Activated CD4-positive, alpha-beta T cell treated with anti-CD3 and anti-CD28 coated beads, Interleukin-2, amount 50 U/mL, for 48 hours (primary cell): ENCODE measurements at places on chromosomes 4 and X.

- no peak for DNase-seq
Observed at GRCh38 chrX:24465532-24465865, 413 bp downstream of the PDK3 start.

DNA sequence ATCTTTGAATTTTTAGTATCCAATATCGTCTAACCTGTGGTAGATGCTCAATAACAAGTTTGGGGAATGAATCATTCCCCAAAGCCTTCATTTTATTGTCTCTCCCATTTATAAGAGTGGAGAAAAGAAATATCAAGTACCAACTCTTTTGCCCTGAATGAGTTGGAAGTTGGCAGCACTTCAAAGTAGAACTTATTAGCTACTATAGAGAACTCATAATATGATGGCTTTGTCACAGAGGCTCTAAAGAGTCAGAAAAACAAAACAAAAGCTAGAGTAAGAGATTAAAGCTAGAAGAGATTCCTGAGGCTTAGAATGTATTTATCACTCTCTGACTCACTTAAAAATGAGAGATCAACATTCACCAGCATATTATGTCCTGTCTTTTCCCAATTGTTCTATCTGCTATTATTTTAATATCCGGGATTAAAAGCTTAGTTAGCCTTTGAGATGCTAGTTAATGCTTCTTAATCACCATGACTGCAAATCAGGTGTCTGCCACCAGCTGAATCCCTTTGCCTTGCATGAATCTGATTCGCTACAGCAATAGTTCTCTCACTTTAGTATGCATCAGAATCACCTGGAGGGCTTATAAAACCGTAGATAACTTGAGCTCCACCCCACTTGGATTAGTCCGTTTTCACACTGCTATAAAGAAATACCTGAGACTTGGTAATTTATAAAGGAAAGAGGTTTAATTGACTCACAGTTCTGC is 77.9 kb downstream of the PALLD start:
- no peak for DNase-seq

GRCh38 chr4:17687237-17687857 is 72.9 kb downstream of the MED28 start:
- DNase-seq: no peak

DNA sequence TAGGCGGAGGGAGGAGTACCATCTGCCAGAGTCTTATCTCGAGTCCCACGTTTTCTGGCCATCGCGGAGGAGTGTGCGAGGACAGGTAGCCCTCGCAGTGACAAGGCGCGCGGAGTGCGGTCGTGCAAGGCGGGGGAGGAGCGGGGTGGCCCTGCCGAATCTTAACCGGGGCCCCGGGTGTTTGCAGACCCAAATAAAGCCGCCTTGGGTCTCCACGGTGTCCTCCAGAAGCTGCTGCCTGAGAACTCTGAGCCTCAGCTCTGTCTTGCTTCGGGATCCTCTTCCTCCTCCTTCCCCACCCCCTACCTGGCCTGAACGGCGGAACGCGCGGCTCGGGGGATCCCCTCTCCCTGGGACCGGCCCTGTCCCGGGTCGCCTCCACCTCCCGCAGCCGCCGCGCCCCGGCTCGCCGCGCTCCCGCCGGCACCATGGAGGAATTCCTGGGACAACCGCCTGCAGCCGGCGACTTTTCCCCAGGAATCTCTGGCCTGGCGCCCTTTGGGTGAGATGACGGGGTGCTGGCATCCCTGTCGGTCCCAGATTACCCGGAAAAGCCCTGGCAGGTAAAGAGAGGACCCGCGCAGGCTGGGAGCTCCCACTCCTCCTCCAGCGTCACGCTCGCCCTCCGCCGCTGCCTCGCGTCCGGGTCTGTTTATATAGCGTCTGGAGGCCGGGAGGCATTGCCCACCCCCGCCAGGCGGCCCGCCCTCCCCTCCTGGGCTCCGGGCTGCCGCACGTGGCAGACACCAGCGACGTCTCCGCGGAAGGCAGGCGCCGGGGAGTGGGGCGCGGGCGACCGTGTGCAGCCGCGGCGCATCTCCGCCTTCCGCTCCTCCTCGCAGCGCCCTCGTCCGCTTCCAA is at the start of gene GALNTL6:
Gene GALNTL6 (plus strand): TSS at position 740 of the 861 bp plus-strand sequence.
- no peak for DNase-seq

DNA sequence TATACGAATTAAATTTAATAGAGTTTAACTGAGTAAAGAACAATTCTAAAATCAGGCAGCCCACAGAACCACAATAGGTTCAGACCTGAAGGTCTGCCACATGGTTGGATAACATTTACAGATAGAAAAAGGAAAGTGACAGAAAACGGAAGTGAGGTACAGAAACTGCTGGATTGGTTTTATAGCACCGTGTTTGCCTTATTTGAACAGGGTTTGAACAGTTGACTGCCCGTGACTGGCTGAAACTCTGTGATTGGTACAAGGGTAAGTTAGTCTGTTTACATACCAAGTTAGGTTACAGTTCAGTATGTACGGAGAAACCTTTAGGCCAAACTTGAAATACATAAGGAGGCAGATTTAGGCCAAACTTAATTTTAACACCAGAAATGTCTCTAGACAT is 64.1 kb upstream of the ATXN3L start:
- no peak for DNase-seq

DNA sequence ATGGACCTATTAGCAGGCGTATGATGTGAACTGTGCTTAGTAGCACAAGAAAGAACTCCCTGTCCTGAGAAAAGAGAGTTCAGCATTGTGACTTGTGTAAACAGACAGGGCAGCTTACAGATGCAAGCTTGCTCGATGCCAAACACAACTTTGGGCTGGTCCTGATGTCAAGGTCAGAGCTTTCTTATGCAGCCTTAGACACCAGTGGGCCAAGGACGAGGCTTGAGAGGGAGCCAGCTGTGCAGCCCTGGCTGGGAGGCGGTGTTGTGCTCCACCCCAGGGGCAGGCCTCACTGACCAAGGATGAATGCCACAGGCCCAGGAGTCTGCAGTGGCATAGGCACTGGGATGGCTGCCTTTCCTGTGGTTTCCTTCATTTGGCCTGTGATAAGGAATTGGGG is 35.4 kb downstream of the JADE1 start:
- no peak for DNase-seq

DNA sequence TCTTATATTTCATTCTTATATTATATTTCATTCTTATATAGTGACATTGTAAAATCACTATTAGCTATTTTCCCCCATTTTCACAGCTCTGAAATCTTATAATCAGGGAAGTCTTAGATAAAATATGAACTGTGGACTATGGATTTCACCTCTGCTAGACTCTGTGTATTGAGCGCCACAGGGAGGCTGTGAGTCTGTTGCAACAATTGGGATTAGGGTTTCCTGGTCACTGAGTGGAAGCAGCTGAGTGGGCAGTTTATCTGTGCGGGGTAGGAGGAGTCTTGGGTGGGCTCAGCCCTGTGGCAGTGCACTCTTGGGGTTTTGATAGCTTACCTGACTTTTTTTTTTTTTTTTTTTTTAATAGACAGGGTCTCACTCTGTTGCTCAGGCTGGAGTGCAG is 249.5 kb downstream of the PTTG2 start:
- no peak for DNase-seq

DNA sequence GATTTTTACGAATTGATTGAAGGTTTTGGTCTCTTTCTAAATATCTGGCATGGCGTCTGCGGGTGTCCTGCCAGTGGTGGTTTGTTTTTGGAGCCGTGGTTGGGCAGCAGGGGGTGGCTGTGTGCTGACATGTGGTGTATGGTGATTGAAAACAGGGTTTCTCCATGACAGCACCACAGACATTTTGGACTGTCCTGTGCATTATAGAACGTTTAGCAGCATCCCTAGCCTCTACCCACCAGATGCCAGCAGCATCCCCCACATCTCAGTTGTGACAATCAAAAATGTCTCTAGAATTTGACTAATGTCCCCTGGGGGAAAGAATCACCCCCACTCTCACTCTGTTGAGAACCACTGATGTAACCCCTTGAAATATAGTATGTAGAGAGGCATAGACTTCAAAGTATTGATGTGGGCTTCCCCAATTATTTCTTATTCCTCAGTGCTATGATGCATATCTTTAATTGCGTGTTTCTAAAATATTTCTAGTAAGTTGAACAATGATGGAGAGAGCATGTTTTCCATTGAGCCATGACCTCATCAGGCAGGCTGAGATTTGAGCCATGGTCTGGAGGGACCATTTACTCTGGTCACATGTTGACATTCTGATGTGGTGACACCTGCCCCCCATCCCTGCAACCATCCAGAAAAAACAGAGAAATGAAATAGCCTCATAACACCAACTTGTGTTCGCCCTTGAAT is 77.4 kb upstream of the MID1 start:
- DNase-seq: no peak

- no peak for DNase-seq
Observed at GRCh38 chr4:114087596-114088230, 108.3 kb upstream of the ARSJ start.

GRCh38 chr4:54727346-54727745 is 69.6 kb downstream of the KIT start:
- no peak for DNase-seq

DNA sequence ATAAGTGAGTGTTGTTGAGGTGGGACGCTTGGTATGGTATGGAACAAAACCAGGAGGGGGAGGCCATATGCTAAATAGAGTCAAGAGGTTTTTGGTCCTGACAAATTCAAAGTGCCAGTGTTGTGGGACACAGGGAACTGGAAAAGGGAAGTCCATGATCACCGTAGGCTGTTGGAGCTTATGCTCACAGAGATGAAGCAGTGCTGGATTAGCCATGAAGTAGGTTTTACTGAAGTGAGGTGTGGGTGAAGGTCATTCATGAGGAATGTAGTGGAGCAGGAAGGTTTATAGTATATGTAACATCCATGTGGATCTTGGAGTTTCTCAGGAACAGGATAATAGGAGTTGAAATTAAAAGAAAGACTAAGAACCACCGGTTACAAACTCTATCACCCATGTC is 256.1 kb upstream of the PITX2 start:
- no peak for DNase-seq

DNA sequence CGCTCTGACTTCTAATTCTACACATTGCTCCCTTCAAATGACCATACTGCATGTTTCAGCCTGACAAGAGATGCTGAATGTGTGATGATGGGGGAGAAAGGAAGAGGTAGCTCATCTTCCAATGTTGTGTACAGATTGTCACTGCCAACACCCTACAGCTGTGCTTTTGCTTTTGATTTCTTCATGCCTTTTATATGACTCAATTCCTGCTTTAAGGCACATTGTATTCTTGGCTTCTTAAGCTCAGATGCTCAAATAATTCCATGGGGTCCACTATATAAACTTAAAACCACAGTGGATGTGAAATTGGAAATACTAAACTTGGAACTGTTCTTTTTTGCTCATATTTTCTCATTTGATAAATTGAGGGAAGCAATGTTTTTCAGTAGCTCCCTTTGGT is 183.2 kb upstream of the WDFY3 start:
- DNase-seq: no peak

DNA sequence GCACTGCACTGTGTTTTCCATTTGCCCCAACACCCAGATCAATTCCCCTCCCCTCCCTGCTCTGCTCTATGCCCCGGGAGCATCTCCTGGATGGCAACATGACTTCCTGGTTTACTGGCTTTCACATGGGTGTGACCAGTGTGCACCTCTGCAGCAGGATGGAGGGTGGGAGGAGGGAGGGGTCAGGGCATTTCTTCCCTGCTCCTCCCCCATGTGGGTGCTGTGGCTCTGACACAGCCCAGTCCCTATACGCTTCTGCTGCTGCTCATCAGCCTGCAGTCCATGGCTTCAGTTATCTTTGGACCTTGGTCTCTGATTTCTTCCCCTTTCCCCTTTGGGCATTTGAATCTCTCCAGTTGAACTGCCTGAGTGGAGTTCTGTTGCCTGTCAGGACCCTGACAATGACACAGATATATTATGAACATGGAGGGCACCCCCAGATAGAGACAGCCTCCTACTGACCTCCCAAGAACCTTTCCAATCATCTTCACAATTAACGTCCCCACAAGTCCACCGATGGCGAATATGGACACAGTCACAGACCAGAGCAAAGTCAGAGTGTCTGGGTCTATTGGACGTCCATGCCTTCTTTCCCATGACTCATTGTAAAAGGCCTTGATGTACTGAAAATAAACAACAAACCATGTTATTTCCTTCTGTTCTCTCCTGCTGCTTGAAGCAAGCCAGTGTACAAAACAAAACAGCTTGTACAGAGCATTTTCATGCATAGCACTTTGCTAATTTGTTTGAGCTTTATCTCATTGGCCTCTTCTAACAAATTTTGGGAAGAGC is 24.8 kb downstream of the SLC2A9 start:
- no peak for DNase-seq

DNA sequence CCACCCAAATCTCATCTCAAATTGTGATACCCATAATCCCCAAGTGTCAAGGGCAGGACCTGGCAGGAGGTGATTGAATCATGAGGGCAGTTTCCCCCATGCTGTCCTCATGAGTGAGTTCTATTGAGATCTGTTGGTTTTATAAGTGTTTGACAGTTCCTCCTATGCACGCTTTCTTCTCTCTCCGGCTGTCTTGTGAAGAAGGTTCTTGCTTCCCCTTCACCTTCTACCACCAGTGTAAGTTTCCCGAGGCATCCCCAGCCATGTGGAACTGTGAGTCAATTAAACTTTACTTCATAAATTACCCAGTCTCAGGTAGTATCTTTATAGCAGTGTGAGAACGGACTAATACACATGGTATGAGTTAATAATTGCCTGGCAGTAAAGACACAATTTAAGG is 581.7 kb upstream of the AMOT start:
- no peak for DNase-seq

- DNase-seq: no peak
Observed at GRCh38 chrX:126815806-126816205, 3.7 kb upstream of the PRR32 start.
